ENCODE measurements at places on chromosomes 3 and 15.
A peak's percentile ranks its signal among the peaks of the same experiment; 100 is the strongest.

- no peak for DNase-seq
Measured at GRCh38 chr3:158991146-158991705, 189.4 kb downstream of the MFSD1 start.

DNA sequence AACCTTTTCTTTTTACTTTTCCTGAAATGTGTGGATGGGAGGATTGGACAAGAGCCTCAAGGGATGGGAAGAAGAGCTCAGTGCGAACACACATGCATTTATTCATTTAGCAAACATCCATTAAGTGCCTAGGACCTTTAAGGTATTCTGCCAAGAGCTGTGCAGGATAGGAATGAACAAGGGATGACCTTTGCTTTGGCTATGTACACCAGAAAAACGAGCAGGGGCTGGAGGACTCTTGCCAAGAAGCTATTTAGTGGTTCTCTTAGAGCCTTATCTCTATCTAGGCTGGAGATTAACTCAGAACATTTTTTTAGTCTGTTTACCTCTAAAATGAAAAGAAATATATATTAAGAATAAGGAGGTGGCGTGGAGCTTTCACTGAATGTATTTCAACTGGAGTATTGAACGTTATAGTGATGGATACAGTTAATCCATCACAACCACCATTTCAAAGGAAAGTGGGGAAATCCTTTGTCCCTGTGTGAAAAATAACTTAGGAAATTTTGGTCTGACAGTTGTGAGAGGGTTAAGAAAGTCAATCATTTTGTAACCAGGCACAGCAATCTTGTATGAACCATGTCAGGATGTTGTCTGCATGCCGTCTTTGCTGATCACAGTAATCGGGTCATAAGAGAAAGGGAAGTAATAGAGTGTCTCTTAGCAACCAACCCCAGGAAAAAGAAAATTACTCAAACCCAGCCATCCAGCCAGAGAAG lies 279.0 kb downstream of the LPP start:
- DNase-seq = no peak

DNA sequence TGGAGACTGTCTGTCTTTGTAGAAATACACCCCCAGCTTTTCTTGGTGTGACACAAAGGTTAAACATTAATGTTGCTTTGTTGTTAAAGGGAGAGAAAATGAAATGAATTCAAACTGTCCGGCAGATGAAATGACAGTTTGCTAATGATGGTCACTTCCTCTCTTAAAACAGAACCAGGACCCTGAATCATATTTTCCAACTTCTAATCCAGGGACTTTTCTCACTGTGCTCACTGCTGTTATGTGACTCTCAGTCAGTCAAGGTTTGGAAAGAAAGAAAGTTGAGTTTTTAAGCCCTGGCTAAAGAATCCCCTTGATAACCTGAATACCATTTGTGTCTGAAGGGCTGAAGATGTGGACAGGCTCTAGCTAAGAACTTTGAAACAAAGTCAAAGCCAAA lies 215.8 kb downstream of the AGBL1 start:
- no peak for DNase-seq

- DNase-seq = no peak
Measured at GRCh38 chr3:193822492-193823212, 229.6 kb downstream of the OPA1 start.

GRCh38 chr15:72361176-72361575 lies 14.6 kb downstream of the HEXA start:
- no peak for DNase-seq

- no peak for DNase-seq
Measured at GRCh38 chr15:49900903-49901235, 218.2 kb downstream of the ATP8B4 start.

GRCh38 chr15:75022783-75023180 lies 608 bp upstream of the PPCDC start:
- no peak for DNase-seq

GRCh38 chr15:91196768-91197167 lies 96.7 kb downstream of the SV2B start:
- DNase-seq = peak; percentile 48

DNA sequence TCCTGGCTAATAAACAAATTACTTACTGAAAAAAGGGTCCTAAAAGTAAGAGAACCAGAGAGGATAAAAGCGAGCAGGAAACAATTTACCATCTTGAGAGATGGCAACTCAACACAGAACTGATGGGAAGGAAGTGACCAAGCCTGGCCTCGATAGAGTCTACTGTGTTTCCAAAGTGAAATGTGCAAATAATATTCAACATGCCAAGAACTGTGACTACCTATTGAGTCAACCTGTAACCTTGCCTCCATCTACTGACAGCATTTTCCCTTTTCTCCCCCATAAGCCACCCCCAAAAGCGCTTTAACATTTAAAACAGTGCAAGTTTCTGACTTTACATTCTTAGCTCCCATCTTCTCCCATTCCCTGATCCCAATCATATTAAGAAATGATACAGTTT lies 75.4 kb upstream of the PSMD6 start:
- DNase-seq = no peak

GRCh38 chr15:65338366-65338765 lies 33.9 kb downstream of the RNU5B-1 start:
- DNase-seq = no peak

DNA sequence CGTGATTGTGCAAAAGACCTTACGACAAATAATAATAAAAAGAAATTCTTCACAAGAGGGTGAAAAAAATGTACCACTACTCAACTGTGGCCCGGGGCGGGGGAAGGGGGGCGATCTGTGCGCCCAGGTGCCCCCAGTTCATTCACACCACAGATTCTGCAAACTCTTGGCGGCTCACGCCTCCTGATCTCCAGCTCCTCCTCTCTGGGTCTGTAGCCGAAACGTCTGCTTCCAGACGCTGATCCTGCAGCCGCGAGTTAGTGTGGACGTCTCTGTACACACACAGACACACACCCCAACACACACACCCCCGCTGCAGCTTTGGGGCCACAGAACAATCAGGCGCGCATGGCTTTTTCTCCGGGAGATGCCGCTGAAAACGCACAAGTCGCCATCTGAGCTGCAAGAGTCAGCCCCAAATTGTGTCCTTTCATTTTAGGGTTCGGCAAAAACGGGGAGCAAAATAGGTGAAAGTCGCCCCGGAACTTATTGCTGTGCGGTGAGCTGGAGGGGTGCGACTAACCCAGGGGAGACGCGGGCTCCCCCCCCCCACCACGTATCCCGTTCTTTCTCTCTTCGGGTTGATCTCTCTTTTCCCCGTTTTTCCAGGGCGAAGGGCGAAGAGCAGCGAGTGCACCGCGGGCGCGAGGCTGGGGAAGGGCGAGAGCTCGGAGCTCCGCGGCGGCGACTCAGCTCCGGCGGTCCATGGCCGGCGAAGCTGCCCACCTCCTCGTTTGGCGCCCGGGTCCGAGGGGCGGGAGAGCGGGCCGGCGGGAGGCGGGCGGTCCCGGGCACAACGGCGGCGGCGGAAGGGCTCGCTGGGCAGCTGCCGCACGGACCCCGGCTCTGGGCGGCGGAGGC lies 505 bp upstream of the WNT5A start:
- DNase-seq = peak; percentile 39

DNA sequence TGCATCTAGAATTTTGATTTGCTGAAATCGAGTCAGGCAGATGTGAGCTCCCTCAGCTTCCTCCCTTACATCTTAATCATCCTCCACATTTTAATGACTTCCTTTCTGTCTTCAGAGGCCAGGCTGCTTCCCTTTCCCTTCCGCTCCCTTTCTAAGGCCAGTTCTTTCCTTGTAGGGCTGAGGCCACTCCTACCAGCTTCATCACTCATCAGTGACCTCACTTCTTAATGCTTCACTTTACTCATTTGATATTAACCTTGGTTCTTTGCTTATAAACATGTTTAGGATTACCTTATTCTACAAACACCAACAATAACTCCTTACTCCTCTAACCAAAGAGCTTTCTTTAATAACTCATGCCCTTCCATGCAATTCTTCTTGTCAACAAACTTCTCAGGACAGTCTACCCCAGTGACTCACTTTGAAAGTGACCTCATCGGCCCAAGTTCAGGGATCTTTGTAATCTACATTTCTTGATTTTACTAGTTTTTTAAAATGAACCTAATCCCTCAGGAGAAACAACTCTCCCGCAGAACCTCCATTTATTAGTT lies 23.9 kb downstream of the ILDR1 start:
- no peak for DNase-seq

DNA sequence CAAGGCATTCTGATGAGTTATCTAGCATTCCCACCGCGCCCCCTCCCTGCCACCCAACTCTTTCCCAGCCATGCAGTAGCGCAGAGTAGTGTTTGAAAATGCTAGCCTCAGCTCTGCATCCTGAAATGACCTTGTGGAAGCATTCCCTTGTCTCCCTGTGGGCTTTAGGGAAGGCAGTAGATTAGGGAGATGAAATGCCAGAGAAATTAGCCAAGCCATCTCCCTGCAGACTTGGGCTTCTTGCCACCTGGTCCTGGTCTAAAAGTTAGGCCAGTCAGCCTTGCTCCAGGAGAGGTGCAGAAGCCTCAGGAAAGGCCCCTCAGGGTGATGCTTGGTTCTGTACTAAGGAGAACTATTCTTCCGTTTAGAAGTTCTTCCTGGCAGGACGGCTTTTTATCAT lies 231.2 kb downstream of the CACNA2D3 start:
- DNase-seq = no peak

Data from cerebellar cortex (tissue), 1 donor.